ENCODE measurements at places on chromosomes 6 and 20.

DNA sequence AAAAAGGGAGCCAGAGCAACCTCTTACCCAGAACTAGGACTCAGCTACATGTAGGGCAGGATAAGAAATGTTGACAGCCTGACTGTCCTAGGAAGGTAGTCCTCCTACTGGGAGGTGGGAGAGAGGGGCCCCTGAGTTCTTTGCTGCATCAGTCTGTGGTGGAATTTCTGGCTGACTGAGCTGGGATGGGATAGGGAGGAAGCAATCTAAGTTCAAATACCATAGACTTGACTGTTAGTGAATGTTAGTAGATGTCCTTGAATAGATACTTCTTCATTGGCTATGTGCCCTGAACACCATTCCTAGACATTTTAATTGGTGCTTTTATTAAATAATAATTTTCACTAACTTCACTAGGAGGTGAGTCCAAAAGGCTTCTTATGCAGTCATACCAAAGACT is 1343.6 kb upstream of the CITED2 start:
- no peak for DNase-seq

GRCh38 chr20:58905236-58905635 is 52.7 kb downstream of the GNAS start:
- no peak for DNase-seq

DNA sequence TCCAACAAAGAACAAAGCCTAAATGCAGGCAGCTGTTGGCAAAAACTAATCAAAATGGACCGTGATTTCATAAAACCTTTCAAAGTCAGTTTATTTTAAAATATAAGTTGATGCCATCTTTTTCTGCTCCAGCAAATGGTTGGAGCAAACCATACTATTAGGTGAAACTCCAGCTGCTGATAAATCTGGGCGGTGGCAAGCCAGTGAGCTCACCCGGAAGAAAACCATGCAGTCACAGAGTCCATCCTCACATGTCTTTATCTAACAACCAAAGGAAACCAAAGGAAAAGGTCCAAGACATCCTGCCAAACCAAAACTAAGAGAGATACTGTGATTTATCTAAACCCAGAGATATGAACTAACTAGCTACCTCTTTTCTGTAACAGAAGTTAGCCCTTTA is 72.6 kb downstream of the HIVEP2 start:
- DNase-seq = no peak

DNA sequence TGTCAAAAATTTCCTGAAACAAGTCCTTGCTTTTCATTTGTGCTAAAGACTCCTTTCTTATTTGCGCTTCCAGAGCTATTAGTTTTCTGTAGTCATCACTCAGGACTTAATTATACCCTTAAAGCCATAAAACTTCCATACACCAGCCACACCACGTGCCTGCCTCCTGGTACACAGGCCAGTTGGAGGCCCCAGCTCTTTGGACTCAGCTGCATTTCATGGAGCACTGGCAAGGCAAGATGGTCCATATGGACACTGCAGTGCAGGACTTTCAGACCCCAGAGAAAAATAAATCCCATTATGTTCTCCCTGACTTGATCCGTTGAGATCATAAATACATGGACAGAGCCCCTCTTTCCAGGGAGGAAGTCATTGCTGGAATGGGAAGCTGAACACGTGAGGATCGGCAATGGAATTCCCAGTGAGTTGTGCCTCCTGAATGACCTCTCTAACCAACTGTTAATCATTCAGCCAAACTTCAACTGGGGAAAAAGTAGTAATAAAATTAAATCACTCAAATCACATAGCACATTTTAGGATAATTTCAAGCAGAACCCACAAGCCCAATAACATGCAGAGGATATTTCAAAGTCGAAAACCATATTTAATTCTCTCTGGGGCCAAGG is 173.1 kb downstream of the HACE1 start:
- DNase-seq = no peak

DNA sequence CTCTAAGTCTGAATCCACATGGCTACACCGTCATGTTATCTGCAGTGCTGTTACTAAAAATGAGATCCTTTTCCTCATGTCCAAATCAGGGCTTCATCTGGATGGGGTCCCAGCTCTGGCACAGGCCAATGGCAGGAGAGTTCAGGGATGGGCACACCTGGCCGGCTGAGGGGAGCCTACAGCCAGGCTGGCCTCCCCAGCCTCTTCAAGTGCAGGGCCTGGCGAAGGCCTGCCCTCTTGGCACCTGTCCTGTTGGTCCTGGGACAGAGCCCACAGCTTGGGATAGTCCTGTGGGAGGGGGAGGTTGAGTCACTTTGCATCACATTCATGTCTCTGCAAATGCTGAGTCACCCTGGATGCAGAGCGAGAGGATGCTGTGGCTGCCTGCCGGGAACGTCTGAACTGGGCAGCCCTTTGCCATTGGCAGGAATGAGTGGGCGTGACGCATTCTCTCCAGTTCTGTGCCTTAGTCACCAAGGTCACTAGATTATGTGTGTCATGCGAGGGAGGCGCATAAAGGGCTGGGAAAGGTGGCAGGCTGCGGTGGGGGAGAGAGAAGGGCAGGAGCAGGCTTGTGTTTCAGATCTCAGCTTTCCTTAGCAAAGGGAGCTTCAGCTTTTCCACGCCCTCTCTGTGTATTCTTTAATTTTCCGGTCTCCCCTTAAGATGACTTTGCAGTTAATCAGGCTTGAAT is 223.2 kb upstream of the ECI2 start:
- DNase-seq = no peak

- no peak for DNase-seq
Observed at GRCh38 chr20:5660346-5660745, 89.9 kb upstream of the SHLD1 start.

- no peak for DNase-seq
Observed at GRCh38 chr6:159513074-159513720, 179.8 kb downstream of the SOD2 start.

- DNase-seq = no peak
Observed at GRCh38 chr6:24918641-24919055, 17.1 kb downstream of the RIPOR2 start.

- no peak for DNase-seq
Observed at GRCh38 chr6:9841886-9842725, 572.8 kb downstream of the TFAP2A start.

GRCh38 chr6:101517632-101518031 is 124.1 kb downstream of the GRIK2 start:
- DNase-seq = no peak

DNA sequence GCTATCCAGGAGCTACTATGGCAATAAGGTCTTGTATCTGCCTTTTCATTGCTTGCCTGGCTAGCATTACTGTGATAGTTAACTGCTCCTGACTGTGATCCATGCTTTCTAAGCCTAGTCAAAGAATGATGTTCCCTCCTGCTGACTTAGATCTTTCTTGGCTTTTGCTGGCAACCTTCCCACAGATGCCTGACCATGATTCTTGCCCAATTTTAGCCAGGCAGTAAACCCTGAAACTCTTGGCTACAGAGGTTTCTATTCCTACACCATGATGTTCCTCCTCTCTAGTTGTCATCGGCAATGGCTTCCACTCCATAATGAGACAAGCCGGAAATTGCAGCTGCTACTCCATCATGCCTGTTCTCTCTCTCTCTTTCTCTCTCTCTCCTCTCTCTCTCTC is 238.1 kb downstream of the HAO1 start:
- DNase-seq = no peak

GRCh38 chr6:130836055-130836640 is 8.9 kb downstream of the SMLR1 start:
- no peak for DNase-seq

GRCh38 chr6:158653577-158654354 is 3.9 kb downstream of the SYTL3 start:
- no peak for DNase-seq

DNA sequence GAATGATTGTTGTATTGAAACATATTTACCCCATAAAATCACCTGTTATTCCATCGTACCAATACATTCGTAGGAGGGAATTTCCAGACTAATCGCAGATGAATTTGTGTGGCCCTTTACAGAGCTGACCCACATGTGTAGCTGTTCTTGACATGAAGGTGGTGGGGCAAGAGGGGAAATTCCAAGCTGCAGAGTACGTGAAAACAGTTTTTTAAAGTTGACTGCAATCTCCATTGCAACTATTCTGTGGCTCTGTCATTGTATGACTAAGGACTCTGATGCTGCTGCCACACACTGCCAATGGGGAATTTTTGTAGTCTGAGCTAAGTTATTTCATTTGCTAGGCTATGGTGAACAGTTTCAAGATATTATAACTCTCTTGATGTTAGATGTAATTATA is 46.4 kb upstream of the ADTRP start:
- DNase-seq = no peak

- no peak for DNase-seq
Observed at GRCh38 chr6:29705389-29706231, 17.6 kb upstream of the HLA-F start.

GRCh38 chr6:149482545-149483333 is 2.1 kb downstream of the ZC3H12D start:
- no peak for DNase-seq

DNA sequence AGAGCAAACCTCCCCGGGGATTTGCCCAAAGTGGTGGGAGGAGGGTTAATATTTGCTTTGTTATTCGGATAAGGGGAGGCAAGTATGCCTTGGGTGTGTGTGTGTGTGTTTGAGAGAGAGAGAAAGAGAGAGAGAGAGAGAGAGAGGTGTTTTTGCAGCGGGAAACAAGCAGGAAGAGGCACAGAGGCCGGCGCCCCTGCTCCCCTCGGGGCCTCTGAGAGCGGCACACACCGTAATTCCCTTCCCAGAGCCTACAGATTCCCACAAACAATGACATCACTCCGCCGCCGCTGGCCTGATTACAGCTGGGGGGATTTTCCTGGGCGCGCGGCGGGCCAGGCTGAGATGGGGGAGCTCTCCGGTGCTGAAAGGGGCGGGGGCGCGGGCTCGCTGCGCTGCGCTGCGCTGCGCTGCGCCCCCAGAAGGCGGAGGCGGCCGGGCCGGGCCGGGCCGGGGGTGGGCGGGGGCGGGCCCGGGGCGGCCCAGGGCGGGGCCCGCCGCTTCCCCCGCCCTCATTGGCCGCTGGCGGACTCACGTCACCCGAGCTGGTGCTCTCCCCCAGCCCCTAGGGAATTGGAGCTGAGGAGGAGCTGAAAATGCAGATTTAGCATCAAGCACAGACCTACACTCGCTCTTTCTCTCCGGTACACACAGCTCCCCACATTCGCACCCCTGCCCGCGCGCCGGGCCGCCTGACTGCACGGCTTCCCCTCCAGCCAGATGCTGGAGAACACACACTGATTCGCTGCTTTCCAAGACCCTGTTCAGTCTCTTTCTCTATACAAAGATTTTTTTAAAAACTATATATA is at the start of gene PCSK2:
TSS of gene PCSK2 (plus strand) at position 631 of the 809 bp plus-strand sequence. CDS start 266 bp downstream, outside the sequence.
- peak; percentile 15 for DNase-seq

DNA sequence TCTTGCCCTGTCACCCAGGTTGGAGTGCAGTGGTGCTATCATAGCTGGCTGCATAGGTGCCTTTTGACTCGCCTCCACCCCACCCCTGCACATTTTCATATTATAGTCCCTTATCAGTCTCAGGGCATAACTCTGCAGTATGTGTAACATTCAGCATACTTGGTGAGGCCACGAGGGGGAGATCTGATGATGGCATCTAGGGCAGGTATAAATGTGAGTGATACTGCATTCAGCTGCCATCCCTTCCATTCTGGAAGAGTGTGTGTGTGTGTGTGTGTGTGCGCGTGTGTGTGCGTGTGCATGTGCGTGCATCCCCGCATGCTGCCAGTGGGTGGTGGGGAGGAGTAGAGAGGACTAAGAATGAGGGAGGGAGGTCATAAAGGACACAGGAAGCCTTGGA is 81.4 kb downstream of the JARID2 start:
- DNase-seq = no peak

- no peak for DNase-seq
Observed at GRCh38 chr6:23964865-23965264, 161.2 kb upstream of the NRSN1 start.

- no peak for DNase-seq
Observed at GRCh38 chr20:58603721-58604120, 47.4 kb upstream of the STX16 start.

GRCh38 chr20:62704341-62704948 is 4.2 kb upstream of the NTSR1 start:
- peak; percentile 85 for DNase-seq

DNA sequence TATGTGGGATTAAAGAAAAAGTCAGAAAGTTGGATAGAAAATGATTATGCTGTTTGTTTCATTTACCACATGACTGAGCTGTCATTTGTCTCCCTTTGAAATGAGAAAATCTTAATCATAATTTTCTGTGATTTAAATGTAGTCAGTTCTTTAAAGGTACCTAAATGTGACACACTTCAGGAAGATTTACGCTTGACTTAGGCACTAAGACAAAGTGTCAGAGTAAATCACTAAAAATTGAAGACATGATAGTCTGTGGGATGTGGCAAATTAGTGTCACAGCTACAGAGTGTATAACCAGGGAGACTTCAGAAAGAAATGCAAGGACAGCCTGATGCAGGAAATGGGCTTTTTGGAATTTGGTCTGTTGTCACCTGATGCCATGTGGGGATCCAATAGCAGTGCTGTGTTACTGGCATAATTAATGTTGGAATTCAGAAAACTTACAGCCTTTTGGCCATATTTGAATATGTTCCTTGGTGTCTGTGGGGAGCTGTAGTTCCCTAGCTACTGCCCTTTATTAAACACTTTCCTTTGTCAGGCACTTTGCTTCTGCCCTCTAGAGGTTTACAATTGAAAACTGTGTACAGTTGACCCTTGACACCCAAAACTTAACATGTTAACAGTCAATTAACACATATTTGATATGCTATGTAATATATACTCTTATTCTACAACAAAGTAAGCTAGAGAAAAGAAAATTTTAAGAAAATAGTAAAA is 493.8 kb downstream of the UTRN start:
- no peak for DNase-seq

DNA sequence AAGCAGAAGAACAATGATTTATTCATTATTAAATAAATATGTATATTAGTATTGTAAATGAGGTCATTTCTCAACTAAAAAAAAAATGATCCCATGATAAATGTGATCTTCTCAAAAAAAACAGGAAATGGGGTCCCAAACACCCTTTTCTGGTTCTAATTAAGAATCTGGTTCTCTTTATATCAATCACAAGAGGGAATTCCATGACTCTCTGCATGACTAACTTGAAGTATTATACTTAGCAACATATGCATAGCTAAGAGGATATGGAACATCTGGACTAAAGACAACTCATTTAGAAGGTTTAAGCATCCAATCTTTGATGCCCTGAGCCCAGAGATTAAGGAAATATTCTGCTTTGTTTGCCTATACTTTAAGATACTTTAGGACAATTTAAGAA is 89.7 kb upstream of the EMILIN3 start:
- DNase-seq = no peak

Data from NCI-H187 (cell line).